ENCODE measurements at places on chromosomes 5 and 9.

- DNase-seq = no peak
Measured at GRCh38 chr5:72949481-72949880, 6.4 kb upstream of the FCHO2 start.

- no peak for DNase-seq
Measured at GRCh38 chr9:91427873-91428272, 4.2 kb upstream of the NFIL3 start.

DNA sequence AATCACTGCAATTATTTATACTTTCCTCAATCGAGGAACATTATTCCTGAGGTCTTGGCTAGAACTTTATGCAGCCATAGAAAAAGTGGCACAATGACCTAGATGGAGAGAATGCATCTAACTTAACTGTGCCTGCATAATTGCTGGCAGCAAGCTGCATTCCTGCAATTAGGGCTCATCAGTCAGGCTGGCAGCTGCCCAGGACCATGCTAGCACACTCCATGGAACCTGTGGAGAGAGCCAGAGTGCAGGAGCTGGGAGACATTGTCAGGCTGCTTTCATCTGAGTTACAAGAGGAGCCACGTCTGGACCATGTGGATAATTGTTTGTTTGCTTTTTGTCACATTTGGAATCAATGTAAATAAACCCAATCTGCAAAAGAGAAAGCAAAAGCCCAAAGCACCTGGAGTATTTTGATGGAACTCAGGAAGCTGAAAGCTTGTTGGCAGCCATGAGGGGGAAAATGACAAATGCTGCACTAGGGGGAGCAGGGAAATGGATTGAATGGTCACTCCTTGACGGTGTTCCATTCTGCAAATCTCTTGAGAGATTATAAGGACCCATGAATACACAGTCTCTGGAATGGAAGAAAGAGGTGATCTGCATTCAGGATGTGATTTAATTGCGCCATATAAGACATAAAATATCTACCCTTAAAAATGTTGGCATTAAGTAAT lies 839.9 kb downstream of the MAT2B start:
- no peak for DNase-seq

DNA sequence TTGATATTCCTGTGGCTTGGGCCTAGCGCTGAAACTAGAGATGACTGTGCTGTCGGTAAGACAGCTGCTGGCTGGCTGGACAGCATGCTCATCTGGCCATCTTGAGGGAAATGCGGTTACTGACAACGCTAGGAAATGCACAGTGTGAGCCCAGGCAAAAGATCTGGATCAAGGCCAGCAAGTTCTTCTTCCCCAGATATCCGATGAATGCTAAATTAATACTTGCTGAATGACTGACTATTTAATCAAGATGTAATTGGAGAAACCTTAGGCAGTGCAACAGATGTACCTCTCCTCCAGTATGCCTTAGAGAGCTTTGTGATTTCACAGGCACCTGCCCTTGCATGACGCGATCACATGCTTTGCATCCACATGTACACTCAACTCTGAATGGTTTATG lies 659.1 kb downstream of the EFNA5 start:
- no peak for DNase-seq

DNA sequence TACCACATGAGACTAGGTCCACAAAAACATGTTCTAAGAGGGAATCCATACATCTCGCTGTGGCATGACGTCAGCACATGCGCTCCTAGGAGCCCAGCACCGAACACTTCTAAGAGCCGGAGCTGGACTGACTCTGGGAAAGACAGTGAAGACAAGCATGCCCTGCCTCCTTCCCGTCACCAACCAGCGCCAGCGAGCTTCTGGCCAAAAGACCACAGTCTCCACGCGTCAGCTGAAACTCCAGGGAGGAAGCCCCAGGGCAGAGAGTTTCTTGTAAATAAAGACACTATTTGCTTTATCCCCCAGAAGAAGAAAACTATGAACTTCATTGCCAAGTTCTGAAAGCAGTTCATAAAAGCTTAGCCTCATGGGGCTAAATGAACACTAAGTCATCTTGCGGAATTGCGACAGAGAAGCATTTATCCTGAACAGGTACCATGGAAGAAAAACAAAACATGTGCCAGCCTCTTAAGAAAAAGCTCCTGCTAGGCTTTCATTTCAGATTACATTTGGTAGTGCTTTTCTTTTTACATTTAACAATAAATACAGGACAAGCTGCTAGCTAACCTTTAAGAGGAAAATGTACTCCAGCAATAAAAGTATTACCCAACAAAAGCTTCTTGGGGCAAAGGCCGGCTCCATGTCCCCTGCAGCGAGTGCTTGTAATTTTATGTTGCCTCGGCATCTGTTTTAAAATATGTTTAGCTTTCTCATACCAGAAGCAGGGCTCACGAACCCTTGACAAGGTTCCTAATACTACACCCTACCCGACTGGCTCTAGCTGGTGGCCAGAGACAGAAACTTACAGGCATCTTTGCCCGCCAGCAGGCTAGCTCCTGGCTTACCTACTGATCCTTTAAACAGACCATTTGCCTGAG lies 96.5 kb downstream of the PRRT1B start:
- DNase-seq = no peak

GRCh38 chr9:120161776-120162175 lies 418.2 kb downstream of the CDK5RAP2 start:
- DNase-seq = no peak

DNA sequence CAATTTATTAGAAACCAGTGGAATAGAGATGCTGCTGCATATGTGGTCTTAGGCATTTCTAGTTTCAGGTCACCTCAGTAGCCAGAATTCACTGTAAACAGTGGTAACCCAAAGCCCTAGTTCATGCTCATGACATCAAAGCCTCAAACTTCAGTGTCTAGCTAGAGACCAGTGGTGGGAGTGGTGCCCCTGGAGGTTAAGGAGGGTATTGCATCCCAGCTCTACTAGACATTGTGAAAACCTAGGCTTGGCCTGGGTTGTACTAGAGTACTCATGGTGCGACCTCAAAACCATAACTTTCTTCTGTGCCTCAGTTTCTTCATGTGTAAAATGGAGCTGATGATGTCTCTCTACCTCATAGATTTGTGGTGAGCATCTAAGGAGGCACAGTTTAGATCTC lies 18.8 kb downstream of the COL5A1 start:
- DNase-seq = peak; percentile 36

DNA sequence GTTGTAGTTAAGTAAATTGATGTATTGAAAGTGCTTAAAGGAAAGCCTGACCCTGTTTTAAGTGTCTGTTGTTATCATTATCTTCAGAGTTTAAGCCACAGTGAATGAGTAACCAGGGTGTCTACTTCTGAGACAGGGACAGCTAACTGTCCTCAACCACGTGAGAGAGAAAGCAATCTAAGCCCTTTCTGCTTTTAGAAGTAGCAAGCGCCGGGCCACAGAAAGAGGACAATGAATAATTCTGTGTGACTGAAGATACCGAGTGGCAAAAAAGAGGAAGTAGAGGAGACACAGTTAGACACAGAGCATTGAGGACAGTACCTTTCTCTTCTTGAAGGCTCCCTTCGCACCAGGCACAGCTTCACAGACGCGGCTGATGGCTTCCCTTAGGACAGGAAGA lies 86.3 kb downstream of the S1PR3 start:
- DNase-seq = peak; percentile 58

DNA sequence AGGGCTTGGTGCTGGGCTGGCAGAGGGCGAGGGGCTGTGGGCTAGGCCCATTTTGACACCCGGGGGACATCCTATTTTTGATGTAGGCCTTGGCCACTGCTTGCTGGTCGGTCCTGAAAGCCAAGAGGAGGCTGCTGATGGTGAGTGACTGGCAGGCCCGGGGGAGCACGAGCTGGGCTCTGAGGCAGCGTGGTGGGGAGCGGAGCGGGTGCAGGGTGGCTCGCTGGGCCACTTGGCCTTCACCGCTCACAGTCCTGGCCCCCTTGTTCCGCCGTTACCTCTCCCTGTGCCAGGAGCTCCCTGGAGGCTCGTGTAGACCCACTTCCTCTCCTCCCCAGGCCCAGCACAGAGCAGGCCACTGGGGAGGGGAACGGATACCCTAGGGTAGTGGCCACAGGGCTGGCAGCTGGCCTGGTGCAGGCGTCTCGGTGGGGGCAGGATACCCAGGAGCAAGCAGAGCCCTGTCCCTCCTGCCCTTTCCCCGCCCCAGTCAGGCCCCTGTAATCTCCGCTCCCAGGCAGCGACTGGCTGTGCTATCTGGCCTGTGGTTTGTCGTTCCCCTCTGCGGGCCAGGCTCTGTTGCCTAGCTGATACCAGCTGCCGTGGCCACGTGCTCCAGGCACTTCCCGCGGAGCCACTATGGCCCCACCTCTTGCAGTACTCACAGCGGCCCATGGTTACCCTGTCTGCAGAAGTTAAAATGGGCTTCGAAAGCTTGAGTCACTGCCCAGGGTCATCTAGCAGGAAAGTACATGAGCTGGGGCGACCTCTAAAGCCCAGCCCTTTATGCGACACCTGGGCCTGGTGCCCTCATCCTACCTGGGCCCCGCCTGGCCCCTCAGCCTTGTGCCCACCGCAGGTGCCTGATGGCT lies 11.7 kb upstream of the DOLPP1 start:
- DNase-seq = peak; percentile 100

- no peak for DNase-seq
Measured at GRCh38 chr5:180142824-180143610, 66.0 kb downstream of the RASGEF1C start.

DNA sequence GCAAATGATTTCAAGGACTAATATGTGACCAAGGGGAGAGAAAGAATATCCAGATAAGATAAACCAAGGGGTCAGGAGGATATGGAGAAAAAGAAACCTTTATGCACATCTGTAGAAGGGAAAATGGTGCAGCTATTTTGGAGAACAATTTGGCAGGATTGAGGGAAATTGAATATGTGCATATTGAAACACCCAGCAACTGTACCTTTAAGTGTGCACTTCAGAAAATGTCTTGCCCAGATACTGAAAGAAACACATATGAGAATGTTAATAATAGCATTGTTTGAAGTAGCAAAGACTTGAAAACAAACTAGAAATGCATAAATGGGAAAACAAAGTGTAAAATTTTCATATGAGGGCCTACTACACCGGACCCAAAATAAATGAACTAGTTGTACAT lies 599.6 kb downstream of the PSAT1 start:
- no peak for DNase-seq

DNA sequence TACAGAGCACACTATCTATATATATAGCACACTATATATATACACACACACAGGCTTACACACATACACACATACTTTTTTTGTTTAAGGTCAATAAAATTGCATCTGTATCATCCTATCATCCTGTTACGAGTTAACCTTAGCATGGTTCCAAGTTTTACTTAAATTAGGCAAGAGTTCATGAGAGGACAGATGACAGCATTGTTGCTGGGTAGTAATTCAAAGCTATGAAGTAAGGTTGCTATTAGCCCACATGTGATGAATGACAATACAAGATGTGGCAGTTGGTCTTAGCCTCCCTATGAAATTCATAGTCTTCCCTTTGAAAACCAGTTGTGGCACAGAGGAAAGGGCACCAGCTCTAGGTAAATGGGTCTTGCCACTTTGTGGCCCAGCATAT lies 438.1 kb downstream of the ACTL7B start:
- DNase-seq = no peak

DNA sequence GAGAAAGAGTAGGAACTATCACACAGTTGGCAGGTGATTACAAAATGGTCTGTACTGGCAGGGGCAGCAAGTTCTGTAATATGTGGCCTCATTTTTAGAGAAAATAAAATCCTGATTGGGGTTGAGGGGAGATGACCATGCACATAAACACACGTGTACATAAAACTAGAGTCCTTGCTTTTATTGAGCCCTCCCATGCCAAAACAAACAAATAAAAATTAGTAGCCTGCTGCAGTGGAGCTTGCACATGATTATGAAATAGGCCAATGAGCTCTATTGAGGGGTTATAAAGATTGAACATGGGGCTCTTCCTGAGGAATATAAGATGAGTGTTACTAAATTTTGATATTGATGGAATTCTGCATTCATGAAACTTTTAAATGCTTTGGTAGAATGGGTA lies 248.4 kb downstream of the ELAVL2 start:
- DNase-seq = no peak

GRCh38 chr5:32753765-32754164 lies 42.6 kb downstream of the NPR3 start:
- DNase-seq = peak; percentile 60

DNA sequence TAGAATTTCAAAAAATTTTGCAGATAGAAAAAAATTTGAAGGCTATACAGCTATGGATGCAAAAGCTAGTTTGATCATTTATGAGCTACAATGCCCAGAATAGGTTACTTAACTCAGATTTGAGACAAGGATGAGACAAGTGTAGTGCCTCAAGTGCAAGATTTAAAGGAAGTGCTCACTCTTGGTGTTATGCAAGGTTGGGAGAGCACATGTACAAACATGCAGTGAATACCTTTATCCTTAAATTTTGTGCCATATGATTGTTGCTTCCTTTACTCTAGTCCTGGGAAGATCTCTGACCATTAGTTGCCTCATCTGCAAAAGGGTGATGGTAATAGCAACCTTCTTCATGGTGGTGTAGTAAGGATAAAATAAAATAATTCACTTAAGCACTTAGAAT lies 31.7 kb upstream of the PPP2R2B start:
- DNase-seq = no peak

DNA sequence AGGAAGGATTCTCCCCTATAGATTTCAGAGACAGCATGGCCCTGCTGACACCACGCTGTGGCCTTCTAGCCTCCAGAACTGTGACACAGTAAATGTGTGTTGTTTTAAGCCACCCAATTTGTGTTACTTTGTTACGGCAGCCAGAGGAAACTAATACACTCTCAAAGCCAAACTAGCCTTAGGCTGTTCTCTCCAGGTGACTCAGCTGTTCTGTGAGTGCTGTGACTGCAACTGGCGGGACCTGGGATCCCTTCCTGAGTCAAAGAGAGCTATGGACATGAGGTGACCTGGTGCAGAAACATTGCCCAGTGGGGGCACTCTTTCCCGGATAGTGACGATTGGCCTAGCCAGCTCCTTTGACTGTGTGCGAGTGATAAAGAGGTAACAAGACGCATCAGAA lies 14.0 kb upstream of the MLANA start:
- DNase-seq = no peak

DNA sequence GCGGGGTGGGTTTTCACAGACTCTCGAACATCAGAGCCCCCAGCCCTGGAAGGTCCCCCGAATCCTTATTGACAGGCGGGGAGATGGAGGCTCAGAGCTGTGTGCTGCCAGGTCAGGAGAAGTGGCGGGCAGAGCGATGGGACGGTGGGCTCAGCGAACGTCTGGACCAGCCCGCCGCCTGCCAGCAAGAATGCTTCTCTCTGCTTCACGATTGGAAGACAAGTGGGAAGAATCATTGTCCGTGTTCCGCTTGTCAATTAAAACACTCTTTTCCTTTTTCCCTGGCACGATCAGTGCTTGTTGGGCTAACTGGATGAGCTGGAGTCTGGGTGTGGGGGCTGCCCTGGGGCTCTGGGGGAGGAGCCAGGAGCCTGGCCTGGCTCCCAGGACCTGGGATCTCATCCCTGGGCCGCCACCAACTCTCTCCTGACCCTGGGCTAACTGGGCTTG lies 1.6 kb downstream of the COL5A1 start:
- DNase-seq = no peak

- DNase-seq = no peak
Measured at GRCh38 chr5:132848270-132848669, 17.8 kb upstream of the SHROOM1 start.

Data from hematopoietic multipotent progenitor cell treated with erythropoietin and hydrocortisone succinate and interleukin-3 and kit ligand, for 4 days (in vitro differentiated cells).